Effector memory CD4-positive, alpha-beta T cell (primary cell): ENCODE measurements at places on chromosomes 4 and X.

- no peak for DNase-seq
These were observed at the start of gene GK for GRCh38 chrX:30653415-30654131. Gene GK (plus strand): TSS chrX:30653423. CDS start chrX:30653538, 115 bp downstream.

DNA sequence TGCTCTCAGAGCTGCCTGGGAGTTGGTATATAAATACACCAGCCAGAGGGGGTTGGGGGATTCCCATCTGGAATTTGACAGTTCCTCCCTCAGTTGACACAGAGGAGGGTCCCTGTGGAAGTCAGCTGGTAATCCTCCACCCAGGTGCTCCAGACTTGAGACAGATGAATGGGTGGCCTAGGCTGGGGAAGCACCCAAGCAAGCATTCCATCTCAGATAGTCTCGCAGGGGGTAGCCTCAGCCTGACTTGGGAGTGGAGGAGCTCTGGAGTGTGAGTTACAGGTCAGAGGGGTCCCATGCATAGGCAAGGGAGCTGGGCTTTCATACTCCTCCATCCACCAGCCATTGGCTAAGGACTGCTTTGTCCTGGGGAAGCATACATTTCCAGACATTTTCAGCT lies 229.3 kb upstream of the BCOR start:
- no peak for DNase-seq

DNA sequence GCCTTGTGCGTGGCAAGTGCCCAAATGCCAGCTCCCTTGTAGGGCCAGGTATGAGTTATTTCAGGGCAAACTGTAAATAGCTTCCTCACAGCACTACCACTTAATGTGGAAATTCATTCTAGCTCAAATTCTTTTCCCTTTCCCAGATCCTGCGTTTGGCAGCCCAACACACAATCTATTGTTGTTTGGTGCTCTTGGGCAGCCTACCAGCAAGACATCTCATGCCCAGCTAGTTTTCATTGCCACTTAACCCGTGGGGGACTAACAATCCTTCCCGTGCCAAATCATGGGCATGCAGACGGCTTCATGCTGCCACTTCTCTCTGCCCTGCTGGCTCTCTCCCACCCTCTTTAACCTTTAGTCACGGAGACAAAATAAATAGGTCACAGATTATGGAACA lies 454.2 kb downstream of the GRIA2 start:
- no peak for DNase-seq

GRCh38 chr4:73447671-73448070 lies 11.7 kb downstream of the AFP start:
- no peak for DNase-seq

- DNase-seq: no peak
These were observed 69.8 kb downstream of the GBA3 start for GRCh38 chr4:22762548-22762947.

- no peak for DNase-seq
These were observed 55.2 kb upstream of the SLIT2 start for GRCh38 chr4:20196476-20196875.

DNA sequence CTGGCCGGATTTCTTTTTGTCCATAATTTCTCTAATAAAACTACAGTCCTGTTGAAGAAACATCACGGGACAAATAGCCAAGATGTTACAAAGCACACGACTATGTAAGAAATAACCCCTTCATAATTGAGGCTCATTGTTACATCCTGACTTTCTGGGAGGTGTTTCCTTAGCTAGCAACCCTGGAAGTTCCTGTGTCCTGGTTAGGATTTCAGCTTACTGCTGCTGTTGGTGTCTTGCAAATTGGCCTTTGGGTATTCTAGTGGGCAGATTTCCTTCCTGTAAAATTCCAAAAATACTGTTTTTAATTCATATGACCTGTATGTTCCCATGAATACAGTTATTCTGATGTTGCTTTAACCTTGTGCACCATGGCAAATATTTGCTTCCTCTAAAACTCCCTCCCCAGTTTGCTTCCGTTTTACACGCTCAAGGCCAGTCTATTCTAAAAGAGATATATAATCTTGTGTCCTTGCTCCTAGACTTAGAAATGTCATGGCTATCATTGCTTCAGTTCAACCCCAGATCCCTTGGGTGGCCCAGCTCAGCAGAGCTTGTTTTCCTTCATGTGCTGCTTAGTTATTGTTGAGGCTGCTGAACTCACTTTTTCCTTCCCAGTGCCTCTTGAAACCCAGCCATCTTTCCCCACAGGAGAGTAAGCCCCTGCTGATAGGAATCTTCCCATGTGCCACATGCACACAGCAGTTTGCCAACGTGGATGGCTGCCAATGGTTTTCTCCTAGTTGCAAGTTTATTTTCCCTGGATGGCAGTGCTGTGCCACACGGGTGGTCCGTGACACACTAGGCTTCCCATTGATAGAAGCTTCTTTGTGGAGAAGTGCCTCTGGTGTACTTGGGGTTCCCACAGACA lies 75.8 kb downstream of the TSPAN7 start:
- no peak for DNase-seq

DNA sequence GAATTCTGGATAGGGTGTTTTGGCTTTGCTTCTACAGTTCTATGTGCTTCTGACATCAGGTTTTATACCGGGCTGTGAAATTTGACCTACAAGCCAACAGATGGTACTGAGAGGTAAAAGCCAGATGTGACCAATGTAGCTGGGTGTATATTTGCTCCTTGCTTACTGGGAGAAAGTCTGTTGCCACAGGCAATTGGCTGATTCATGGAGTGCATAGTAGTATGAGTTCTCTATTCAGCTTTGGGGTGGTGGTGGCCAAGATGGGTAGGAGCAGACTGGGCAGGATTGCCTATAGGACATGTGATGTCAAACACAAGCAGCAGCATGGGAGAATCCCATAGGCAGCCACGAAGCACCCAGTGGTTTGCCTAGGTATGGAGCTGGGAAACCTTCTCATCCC lies 1827.0 kb downstream of the C4orf33 start:
- no peak for DNase-seq
